ENCODE measurements at places on chromosomes 4 and X.
A peak's percentile ranks its signal among the peaks of the same experiment; 100 is the strongest.

DNA sequence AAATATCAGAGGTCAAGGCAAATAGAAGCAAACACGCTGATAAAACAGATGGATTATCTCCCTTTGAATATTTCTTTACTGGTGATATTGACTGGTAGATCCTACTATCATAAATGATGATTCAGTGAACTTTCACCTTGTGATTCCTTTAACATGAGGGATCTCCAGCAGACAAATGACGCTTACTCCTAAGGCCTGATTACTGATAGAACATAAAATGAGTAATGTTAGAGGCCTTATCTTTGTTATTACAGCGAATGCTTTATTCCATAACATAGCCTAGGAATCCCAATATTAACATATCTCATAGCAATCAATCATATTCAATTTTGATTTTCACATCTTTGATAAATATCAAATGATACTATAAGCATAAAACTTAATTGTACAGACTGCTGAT lies 152.3 kb downstream of the SLC10A7 start:
- DNase-seq, result no peak

GRCh38 chr4:10534820-10535219 lies 77.6 kb upstream of the ZNF518B start:
- DNase-seq, result no peak

- no peak for DNase-seq
Observed at GRCh38 chr4:48645225-48645794, 134.8 kb downstream of the FRYL start.

DNA sequence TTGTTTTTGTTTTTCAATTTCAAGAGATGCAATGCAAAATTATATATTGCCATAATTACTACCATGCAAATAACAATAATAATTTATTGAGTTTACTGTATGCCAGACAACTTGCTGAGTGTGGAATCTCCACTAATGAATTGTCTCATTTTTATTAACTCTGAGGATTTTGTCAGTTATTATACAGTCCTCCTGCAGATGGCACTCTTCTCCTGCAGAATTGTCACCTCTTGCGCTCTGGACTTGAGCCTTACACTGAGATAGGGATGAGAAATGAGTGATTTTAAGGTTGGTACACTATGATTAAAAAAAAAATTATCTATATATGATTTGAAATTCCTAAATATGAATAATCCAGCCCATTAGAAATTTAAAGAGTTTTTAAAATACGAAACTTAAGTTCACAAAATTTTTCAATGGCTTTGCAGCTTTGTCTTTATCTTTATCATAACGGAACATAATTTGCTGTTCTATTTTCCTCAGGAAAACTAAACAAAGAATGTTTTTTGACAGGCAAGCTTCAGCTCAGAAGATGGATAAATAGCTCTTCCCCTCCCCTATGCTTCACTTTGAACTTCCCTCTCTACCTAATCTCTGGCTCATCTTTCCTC lies 12.7 kb upstream of the PAQR3 start:
- no peak for DNase-seq

DNA sequence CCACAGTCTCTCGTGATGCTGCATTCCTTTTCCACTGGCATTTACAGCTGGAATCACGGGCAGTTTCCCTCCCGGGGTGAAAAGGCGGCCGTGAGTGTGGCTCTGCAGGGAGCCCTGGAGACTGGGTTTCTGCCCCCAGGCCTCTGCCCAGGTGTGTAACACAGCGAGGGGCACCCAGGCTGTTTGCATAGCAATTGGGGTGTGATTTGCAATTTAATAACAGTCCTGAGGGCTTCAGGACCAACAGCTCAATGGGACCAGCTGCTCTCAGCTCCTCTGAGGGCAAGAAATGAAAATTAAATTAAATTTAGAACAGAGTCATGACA lies 99.0 kb upstream of the SHOX start:
- no peak for DNase-seq

GRCh38 chr4:83758285-83758684 lies 222.4 kb downstream of the GPAT3 start:
- DNase-seq, result no peak

DNA sequence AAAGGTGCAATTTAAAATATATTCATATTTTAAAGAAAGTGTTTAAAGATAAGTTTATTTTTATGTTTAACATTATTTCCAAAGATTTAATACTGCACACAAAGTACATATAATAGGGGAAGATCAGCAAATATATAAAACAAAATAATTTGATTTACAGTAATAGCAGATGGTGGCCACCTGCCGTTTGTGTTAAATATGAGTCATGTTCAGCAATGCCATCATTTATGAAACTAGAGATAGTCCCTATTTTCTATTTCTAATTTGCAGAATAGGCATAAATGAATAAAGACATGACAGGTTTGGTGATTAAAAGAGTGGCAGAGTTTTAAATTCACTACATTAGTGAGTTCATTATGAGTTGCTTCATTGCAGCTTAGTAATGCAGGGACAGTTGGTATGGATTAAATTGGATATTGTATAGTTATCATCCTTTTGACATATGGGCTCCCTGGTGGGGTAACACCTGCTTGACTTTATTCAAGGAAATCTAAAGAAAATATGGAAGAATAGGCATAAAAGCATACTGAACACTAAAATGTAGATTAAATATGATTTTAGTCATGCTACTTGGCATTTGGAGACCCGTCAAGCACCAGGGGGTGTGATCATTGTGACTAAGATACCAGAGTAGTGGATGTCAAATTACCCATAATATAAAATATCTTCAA lies 78.8 kb upstream of the BANK1 start:
- DNase-seq, result no peak

DNA sequence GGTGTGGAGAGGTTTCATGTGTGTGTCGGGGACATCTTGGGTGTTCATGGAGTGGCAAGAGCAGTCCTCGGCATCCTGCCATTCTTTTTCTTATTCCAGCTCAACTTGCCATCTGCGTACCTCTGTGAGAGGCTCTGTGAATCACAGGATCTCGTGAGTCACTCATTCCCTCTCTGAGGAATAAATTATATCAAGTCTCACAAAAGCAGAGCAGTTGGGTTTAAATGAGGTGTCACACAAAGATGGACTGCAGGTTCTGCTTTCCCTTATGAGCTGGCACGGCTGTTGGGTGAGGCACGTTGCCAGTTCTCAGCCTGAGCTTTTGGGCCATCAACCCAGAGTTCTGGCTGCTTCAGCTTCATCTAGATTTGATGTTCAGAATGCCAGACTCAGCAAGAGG lies 6.8 kb upstream of the OCIAD2 start:
- DNase-seq, result no peak

GRCh38 chr4:178823673-178824295 lies 1381.5 kb upstream of the AGA start:
- no peak for DNase-seq

DNA sequence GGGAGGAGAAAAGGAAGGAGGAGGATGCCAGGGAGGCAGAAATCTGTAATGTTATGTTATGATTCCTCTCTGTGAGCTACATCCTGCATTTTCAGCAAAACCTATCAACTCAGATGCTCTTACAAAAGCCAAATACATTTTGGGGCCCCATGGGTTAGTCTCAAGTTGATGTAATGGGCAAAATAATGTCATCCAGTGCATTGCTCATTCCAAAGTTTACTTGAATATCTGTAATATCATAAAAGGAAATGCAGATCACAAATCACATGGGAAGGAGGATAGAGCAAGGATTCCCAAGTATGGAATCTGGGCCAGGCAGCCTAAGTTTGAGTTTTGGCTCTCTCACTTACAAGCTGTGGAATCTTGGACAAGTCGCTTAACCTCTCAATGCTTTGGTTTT lies 74.9 kb upstream of the SOD3 start:
- DNase-seq, result no peak

DNA sequence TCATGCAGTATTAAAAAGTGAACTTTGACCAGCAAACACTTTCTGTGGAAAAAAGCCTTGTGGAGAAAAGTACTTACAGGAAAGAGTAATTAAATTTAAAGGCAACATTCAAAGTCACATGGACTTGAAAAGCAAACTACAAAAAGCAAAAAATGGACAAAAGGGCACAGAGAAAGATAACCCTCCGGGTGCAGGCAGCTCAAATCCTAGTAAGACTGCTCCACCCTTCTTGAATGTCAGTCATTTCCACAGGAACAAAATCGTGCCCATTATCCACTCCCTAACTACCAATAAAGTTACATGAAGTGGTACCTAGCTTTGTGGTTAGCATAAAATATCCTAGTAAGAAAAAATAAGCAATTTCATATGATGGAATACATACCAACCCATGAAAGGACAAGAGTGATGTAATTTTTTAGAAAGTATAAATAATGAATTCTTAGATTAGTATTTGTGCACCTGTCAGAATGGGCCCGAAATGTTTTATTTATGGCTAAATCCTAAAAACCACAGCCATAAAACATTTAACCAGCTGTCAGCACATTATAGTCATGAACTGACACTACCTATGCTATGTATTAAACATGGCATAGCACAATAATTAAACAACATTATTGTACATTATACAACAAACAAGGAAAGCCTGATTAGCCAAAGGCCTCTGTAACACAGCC lies 43.3 kb downstream of the MAML3 start:
- DNase-seq, result no peak

- DNase-seq, result no peak
Observed at GRCh38 chr4:165398570-165398969, 19.8 kb downstream of the CPE start.

GRCh38 chr4:3196670-3197359 lies 52.1 kb upstream of the MSANTD1 start:
- DNase-seq, result no peak

GRCh38 chrX:111914398-111915090 lies 38.6 kb downstream of the TRPC5OS start:
- DNase-seq, result no peak

DNA sequence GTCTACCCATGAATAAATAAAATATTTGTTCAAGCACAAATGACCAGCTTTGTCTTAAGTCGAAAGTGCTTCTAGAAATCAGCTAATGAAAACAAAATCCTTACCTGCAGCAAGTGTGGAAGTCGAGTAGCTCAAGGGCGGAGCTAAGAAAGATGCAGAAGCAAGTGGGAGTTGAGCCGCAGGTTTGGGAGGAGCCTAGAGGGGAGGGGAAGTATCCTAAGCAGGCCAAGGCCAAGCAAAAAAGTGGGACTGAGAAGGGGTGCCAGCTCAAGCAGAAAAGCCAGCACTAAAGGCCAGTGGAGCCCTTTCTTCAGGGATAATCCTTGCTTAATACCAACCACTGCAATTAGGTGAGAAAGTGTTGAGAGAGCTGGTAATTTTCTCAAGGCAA lies 60.8 kb downstream of the DLG3 start:
- DNase-seq, result no peak

GRCh38 chrX:152876931-152877840 lies 20.7 kb upstream of the ZNF185 start:
- DNase-seq, result no peak

GRCh38 chrX:148871422-148872160 lies 371.2 kb downstream of the AFF2 start:
- peak; percentile 65 for DNase-seq

GRCh38 chr4:166498546-166498945 lies 625.5 kb downstream of the TLL1 start:
- DNase-seq, result no peak

GRCh38 chrX:41923978-41924683 lies 777 bp upstream of the CASK start:
- peak; percentile 37 for DNase-seq

DNA sequence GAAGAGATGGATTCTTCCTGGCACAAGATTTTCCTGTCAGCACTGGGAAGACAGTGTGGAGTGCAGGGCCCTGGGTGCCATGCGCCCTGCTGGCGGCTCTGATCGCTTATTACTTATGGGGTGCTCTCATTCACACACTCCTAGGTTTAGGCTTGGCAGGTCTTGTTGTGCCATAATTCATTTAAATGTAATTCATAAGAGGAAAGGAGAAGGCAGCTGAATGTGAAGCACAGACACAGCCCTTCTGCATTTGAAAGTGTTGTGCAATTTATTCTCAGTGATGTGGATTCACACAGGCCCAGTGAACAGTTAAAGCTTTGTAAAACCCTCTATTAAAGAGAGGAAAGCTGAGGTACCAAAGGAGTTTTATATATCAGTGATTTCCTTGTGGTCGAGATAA lies 249.7 kb downstream of the C4orf33 start:
- no peak for DNase-seq

Measured in femur (tissue), 1 donor.